ENCODE measurements at places on chromosomes 7 and 10.

GRCh38 chr7:152894295-152895170, 135.0 kb downstream of the ACTR3B start:
- no peak for DNase-seq

GRCh38 chr10:91901784-91902677, 7.3 kb downstream of the FGFBP3 start:
- no peak for DNase-seq

DNA sequence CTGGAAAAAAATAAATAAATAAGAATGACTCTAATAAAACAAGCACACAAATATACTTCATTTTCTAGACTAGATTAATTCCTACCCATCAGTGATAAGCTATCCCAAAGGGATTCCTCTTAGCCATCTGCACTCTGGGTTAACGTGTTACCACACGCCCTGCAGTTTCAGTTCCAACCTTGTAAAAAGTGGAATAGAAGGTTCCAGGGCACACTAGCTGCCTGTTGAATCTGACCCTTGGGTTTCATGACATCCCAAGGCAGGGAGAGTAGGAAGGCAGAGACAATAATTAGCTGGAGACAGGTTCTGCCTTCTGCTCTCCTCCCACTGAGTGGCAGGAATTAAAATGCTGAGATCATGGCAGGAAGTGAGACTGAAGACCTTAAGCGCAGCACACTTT, 33.5 kb downstream of the SLC37A3 start:
- DNase-seq, result no peak

- no peak for DNase-seq
Measured at GRCh38 chr10:4512671-4513240, 313.3 kb upstream of the AKR1E2 start.

DNA sequence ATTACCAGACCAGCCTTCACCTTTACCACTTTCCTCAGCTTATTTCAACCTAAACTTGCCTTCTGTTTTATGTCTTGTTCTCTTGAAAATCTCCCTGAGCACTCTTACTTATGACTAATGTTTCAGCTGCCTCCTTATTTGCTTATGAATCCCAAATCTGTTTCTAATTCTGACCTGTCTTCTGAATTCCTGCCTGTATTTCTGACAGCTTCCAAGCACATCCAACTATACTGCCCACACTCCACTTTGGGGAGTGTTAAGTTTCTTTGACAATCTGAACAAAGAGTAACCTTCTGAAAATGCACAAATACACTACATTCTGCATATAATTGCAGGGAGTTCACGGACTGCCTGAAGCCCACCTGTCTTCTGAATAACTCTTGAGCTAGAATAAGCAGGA, 48.7 kb downstream of the ARMC3 start:
- no peak for DNase-seq

DNA sequence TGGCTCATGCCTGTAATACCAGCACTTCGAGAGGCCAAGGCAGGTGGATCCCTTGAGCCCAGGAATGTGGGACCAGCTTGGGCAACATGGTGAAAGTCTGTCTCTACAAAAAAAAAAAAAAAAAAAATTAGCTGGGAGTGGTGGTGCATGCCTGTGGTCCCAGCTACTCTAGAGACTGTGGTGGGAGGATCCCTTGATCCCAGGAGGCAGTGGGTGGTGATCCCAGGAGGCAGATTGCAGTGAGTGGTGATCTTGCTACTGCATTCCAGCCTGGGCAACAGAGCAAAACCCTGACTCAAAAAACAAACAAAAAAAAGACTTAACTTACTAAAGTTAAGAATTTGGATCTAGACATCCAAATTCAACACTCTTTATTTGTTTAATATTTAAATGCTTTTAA, 10.2 kb upstream of the ADO start:
- no peak for DNase-seq

DNA sequence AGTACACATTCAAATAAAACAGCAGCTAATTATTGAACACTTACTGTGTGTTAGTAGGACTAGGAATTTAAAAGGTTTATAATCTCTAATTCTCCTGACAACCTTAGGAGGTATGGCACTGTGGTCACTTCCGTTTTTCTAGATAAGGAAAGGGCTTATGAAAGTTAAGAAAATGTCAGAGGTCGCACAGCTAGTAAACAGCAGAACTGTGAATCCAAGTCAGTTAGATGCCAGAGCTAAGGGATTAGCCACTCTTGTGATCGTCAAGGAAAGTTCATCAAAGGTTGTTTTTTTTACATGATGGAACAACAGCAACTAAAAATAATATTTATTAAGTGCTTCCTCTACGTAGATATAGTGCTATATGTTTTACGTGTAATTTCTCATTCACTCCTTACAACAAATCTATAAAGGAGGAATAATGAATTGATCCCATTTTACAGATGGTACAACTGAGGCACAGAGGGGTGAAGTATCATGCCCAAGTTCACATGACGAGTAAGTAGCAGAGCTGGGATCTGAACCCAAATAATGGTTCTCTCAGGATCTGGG, 84.9 kb downstream of the NAMPT start:
- DNase-seq, result no peak

GRCh38 chr7:112587504-112587903, 106.7 kb downstream of the LSMEM1 start:
- DNase-seq, result no peak

- no peak for DNase-seq
Measured at GRCh38 chr7:157434701-157435100, 97.9 kb downstream of the DNAJB6 start.

DNA sequence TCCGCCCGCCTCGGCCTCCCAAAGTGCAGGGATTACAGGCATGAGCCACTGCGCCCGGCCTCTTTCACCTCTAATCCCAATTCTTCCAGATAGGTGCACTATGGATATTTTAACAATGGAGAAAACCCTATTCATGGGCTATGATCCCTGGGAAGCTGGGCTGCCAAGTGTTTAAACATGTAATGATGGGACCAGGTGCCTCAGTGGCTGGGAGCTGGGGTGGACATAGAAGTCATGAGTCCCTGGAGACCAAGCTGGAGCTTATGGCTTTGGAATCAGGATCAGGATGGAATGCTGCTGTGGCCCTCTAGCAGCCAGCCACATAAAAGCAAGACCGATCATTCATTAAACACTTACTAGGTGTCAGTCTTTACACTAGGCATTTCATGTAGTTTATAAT, 41.8 kb upstream of the IGFBP3 start:
- no peak for DNase-seq

- no peak for DNase-seq
Measured at GRCh38 chr7:33539659-33540400, 365.5 kb upstream of the BMPER start.

GRCh38 chr7:129385116-129385515, 49.1 kb upstream of the STRIP2 start:
- no peak for DNase-seq

GRCh38 chr10:69792341-69792740, 9.4 kb upstream of the COL13A1 start:
- no peak for DNase-seq

DNA sequence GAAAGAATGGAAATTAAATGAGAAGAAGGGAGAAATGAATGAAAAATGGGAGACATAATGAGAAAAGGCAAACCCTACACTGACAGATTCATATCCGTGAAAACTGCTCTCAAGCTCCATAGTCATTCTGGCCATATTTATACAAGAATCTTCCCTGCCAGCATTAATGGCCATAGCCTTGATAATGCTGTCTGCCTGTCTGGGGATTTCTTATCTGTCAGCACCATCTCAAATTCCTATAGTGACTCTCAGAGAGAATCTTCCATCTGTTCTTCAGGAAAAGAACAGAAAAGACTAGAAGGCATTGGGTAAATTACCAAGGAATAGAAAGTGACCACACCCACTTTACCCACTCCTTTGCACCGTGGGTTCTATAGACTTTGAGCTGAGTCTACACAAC, 295.9 kb downstream of the PLXNA4 start:
- DNase-seq, result no peak

GRCh38 chr10:11245510-11245909, 227.8 kb downstream of the CELF2 start:
- no peak for DNase-seq

- no peak for DNase-seq
Measured at GRCh38 chr7:86485827-86486226, 157.9 kb upstream of the GRM3 start.

- DNase-seq, result peak; percentile 16
Measured at GRCh38 chr7:41940760-41941343, 238.0 kb upstream of the INHBA start.

DNA sequence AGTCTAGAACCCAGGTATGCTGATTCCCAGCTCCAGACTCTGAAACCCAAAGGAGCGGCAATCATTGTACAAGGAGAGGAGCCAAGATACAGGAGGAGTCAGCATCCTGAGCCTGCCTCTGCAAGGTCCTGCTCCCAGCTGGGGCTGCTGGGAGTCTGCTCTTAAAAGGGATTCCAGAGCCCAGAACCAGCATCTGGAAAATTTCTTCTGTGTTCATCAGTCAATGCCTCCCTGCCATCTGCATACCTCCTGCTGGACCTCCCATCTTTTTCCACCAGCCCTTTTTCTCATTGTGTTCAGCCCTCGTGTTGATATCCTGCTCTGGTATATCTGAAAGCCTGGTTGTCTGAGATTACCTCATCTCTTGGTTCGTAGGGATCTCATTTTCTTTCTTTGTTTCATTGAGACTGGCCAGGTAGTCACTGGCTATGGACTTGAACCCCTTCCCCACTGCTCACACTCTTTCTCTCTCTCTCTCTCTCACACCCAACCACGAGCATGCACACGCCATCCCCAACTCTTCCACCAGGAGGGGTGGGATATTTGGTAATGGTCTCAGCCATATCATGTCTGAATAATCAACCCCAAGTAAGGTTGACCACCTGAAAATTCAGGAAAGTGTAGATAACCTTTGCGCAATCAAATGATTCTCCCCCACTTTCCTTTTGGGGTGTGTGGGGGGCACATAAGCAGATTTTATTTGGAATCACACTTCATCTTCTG, 608.8 kb downstream of the LRMDA start:
- DNase-seq, result no peak

- DNase-seq, result no peak
Measured at GRCh38 chr10:96263176-96263575, 8.2 kb downstream of the BLNK start.

GRCh38 chr10:95545981-95546380, 15.2 kb downstream of the SORBS1 start:
- DNase-seq, result no peak

- DNase-seq, result no peak
Measured at GRCh38 chr7:90599038-90599437, 2.9 kb downstream of the CDK14 start.

GRCh38 chr7:28128608-28129007, 52.0 kb downstream of the JAZF1 start:
- no peak for DNase-seq
